ENCODE measurements at places on chromosomes 6 and 20.

- DNase-seq = no peak
Observed at GRCh38 chr20:50783903-50784302, 11.0 kb upstream of the BCAS4 start.

DNA sequence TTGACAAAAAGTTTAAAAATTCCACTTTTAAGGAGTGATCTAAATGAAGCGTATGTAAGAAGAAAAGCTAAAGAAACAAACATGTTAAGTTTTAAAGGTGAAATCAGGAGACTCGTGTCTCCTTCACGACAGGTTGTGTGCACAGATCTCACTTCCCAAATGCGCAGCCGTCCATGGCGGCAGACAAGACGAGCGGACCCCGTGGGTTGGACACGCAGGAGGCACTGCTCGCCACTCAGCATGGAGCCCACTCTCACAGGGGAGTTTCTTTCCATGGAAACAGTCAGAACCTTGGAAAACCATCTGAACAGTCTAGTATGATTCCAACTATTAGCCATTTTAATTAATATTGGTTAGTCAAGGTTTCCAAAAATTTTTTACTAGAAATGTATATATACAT is 48.9 kb downstream of the WDR27 start:
- no peak for DNase-seq

- DNase-seq = no peak
Observed at GRCh38 chr20:37270576-37271420, 9.2 kb upstream of the GHRH start.

GRCh38 chr6:168608113-168608400 is 167.1 kb downstream of the SMOC2 start:
- DNase-seq = no peak

GRCh38 chr6:118309337-118310093 is 238.6 kb upstream of the PLN start:
- no peak for DNase-seq
